ENCODE measurements at places on chromosomes 3 and 15.

- no peak for DNase-seq
Observed at GRCh38 chr3:185880600-185880999, 55.8 kb upstream of the IGF2BP2 start.

DNA sequence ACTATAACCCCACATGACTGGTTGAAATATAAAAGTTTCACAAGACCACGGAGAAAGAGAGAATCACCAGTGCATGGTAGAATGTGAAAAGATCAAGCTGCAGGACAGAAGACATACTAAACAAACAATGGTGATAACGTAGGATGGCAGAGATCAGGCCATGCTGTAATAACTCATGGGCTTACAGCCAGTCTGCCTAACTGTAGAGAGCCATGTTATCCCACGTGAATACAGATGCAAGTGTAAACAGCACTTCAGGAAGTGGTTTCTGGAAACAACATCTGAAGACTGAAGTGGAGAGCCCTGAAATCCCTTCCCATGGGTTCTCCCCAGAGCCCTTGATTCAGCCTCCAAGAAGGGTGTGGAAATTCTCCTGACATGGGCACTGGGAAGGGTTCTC, 103.2 kb upstream of the SLCO2A1 start:
- no peak for DNase-seq

DNA sequence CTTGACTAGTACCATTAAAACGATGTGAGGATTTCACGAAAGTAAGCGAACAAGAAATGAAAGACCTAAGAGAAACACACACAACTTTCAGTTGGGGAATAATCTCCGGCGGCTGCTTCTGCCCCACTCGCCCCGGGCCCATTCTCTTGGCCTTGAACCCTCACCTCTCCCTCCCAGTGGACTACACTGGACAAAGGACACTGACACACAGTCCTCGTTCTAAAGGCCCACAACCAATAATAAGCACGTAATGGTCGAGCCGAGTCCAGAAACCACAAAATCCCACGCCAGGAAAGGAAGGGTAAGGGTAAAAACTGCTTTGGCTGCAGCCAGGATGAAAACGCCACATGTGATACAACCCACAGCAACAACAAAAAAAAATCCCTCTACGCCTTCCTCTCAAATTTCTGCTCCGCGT, 469 bp downstream of the ZNF770 start:
- peak; percentile 35 for DNase-seq

DNA sequence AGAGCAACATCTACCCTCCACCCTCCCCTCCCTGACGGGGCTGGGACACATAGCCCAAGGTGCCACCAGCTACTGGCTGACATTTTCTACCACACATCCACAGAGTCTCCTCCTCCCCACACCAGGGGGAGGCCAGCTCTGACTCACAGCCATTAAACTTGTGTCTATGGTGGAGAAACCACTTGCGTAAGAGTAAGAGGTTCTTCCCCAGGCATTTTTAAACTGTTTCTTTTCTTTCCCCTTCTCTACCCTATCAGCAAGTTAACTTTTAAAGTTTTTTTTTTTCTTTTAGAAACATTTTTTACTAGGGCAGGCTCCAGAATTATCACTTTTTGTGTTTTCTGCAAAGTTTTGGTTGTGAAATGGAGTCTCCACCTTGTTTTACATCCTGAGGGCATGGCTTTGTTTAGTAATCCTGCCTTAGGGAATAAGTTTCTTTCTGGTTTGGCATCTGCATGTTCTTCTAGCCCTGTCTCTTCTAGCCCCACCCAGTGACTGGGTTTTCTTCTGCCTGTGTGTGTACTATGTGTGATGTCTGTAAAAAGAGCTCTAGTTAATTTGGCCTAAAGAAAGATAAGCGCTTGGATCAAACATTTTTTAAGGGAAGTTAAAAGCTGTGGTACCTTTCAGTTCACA, 148.8 kb upstream of the GADL1 start:
- no peak for DNase-seq

DNA sequence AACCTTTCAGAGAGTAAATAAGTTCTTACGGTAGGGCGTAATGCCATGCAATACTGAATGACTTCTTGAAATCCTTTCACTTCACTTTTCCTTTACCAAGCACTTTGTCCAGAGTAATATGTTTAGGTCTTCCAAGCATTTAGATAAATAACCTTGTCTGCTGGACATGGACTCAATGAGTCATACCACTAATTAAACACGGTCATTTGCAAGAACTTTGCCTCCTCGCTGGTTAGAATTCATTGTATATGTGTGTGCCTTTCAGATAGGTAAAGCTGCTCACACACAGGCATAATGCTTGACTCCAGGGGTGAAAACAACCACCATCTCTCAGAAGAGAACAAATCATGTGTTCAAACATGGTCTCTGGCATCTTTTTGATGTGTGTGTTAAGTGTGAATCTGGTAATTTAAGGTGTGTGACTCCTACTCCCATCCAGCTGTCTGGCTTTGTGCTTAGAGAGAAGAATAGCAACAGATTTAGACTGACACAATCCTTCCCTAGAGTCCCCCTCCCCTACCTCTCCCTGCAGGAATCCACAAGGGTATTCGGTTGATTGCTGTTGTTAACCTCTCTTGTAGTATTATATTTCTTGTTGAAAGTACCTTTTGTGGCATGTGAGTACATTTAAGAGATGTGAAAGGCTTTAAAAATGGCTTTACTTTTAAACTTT, 419.0 kb downstream of the CNTN4 start:
- no peak for DNase-seq

- DNase-seq: no peak
Observed at GRCh38 chr15:46709460-46710083, 1007.7 kb upstream of the SEMA6D start.

- no peak for DNase-seq
Observed at GRCh38 chr3:127286571-127287140, 1.2 kb downstream of the PRR20G start.

GRCh38 chr3:184082034-184082433, 14.8 kb upstream of the HTR3E start:
- DNase-seq: no peak

- DNase-seq: no peak
Observed at GRCh38 chr3:122618614-122619013, 41.2 kb downstream of the PARP15 start.

GRCh38 chr15:92480361-92480760, 86.7 kb downstream of the ST8SIA2 start:
- no peak for DNase-seq

DNA sequence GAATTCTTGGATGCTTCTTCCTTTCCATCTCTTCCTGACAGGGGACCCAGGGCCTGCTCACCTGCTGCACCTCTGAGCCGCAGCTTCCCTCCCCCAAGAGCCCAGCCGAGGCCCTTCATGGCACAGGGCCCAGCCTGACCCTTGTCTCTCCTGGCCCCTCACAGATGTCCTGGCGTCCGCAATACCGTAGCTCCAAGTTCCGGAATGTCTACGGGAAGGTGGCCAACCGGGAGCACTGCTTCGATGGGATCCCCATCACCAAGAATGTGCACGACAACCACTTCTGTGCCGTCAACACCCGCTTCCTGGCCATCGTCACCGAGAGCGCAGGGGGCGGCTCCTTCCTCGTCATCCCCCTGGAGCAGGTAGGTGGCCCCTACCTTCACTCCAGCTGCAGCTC, 66.2 kb downstream of the CORO2B start:
- no peak for DNase-seq

DNA sequence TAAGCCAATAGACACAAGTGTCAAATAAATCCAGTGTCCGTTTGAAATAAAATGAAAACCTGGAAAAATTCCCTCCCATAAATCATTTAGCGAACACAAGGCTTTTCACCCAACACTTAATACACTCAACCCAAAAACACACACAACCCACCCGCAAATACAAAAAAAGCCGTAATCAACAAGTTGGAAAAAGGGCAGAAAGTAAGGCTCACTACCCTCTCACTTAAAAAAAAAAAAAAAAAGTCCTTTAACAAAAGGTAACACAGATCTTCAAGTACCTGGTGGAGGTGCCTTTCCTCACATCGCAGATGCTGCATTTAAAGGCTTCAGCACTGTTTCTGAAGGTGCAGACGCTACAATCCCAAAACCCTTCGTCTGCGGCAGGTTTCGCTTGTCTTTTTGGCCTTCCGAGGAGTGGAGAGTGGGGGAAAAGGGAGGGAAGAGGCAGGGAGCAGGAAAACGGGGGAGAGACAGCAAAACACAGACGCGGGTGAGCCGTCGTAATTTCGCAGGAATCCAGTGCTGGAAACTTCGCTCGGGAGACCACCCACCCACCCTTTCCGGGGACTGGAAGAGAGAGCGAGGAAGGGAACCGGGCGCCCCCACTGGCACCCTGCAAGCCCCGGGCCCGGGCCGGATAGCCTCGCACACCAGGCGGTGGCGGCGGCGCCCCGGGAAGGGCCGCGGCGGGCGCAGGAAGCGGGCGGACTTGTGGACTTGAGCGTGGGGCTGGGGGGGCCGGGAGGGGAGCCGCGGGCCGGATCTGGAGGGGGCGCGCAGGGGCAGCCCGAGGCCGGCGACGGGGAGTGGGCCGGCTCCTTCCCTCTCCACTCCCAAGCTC, 401.8 kb downstream of the SHQ1 start:
- no peak for DNase-seq

- DNase-seq: no peak
Observed at GRCh38 chr15:100170291-100171210, 171.2 kb downstream of the ADAMTS17 start.

- no peak for DNase-seq
Observed at GRCh38 chr3:30354513-30354912, 251.9 kb upstream of the TGFBR2 start.

DNA sequence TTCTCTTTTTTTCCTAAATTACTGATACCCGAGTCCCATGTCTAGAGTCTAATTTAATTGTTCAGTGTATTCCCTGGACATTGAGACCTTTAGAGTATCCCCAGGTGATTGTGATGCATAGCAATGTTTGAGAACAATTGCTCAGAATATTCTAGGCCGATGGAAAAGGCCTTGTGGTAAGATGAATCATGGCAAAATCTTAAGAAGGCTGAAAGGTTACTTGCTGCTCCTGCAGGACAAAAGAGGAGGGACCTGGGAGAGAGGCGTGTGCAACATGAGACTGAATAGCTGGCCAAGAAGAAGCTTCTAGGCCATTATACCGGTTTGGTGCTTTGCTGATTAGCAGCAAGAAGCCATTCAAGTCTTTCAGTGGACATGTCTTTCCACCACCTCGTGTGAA, 256.6 kb downstream of the ROBO2 start:
- no peak for DNase-seq

DNA sequence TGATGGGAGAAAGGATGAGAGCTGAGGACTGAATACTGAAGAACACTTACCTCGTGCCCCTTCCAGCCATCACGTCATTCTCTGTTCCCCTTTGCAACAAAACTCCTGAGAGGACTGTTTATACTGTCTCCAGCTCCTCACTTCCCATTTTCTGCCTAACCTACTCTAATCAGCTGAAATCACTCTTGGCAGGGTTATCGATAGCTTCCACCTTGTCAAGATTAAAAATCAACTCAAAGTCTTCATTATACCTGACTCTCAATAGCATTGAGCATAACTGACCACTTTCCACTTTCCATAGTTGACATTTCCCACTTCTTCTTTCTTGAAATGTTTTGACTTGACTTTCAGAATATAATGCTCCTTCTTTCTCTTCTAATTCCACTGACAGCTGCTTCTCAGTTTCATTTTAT, 4.3 kb downstream of the BTBD1 start:
- DNase-seq: no peak

- DNase-seq: no peak
Observed at GRCh38 chr15:90008607-90009006, 7.5 kb downstream of the ZNF710 start.

DNA sequence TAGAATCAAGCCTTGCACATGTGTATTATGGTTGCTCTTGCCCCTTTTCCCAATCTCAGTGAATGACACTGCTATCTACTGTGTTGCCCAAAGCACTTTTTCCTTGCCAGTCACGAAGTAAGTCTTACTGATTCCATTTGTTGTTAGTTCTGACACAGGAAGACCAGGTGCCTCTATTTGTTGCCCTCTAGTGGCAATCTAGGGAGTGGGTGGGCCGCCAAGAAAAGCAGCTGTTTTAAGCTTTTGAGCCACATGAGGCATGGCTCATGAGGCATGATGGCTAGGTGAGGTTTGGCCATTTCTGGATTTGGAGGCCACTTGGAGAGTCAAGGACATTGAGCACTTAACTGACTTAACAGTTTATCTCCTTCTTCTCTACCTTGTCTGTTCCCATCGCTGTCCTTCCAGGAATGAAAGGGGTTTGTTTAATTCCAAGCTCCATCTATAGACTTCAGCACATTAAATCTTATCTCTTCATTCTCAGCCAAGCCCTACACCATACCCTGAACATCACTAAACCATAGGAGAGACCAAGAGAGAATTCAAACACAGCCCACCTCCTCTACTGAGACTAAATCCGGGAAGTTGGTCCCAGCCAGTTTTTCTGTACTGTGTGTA, 103.1 kb downstream of the HCN4 start:
- no peak for DNase-seq

DNA sequence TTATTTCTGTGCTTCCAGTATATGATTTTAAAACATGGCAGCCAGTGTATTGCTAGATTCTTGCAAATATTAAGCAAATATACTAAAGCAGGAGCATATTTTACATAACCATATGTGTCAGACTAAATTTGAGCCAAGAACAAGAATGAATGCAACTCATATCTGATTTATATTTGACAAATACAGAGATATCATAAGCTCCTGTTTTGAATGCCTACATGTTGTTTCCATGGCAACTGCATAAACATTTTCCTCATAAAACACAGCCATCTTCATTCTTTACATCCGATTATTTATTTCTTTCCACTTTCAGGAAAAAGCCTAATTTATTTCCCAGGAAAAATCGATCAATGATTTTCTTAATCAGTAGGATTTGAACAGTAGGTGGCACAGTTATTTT, 172.2 kb upstream of the TSPAN3 start:
- no peak for DNase-seq

Measured in frontal cortex (tissue), 4 donors.